Left renal pelvis (tissue), 4 donors: ENCODE measurements at places on chromosomes 11 and 22. TPM values are rescaled to one million over a fixed set of nuclear protein-coding genes. Genes with fewer than 3 reads are reported as not detected.

DNA sequence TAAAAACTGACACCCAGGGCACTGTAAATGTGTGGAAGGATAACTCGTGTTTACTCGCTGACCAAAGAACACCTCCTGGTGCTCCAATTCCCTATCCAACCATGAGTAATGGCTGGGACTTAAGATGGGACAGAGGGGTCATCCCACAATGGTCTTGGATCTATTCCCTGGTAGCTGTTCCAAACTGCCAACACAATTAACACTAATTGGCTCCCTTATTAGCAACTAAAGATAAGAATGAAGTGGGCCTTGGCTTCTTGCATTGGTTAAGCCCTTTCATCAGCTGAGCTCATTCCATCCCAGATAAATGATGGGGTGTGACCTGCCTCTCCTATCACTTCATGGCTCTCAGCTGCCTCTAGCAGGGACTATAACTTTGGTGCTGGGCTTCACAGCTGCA, 1.5 kb upstream of the SIK3 start:
- DNase-seq = no peak

DNA sequence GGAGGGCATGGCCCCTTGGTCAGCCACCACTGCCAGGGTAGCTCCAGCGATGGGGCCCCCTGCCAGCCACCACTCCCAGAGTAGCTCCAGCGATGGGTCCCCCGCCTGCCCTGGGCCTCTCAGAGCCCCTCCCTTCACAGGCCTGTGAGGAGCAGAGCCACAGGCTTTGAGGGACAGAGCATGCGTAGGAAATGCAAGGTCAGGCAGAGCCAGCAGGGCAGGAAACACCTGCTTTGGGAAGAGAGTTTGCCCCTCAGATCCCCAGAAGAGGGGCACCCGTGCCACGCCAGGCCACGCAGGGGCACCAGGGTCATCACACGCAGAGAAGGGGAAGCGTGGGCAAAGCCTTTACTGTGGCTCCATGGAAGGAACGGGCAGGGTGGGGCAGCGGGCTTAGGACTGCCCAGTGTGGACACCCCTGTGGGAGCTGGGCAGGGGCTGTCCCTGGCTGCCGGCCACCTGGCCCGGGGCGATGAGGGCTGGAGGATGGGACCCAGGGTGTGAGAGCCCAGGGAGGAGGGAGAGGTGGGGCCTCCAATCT, 477.8 kb downstream of the BRD1 start:
- DNase-seq = no peak

DNA sequence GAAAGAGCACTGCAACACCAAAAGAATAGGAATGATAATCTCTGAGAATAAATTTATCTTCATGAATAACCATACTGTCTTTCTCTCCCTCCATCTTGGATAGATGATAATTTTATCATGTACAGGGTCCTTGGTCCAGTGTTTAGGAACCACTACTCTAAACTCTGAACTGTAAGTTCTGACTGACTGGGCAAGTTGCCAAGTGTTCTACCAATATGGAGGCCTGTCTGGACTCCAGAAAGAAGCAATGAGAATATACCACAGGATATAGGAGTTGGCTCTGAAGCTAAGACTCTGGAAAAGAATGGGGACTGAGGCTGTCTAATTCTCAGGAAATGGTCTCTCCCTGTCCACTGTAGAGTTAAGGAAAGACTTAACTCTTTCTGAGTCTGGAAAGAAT, 1.5 kb downstream of the FHIP1B start:
- no peak for DNase-seq

DNA sequence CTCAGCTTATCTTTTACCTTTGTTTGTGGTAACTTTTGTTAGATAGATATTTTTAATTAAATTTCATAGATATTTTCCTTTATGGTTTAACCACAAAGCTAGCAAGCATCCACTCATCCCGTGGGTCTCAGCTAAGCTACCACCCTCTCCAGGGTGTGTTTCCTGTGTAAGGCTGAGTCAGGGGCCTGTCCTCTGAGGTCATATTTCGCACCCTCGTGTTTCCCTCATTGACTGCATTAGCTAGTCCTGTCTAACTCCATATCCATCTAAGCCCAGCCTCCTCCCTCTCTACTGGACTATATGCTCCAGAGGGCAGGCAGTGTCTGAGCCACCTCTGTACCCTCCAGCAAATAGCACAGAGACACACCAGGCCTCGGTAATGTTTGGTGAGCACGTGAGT, 16.7 kb downstream of the XRRA1 start:
- DNase-seq = no peak

Gene TMPRSS13
- polyA plus RNA-seq = 0.31 TPM

Gene DDTL
- 6.6 TPM for polyA plus RNA-seq

GRCh38 chr11:88164806-88165585, 10.2 kb downstream of the RAB38 start:
- no peak for DNase-seq

Gene CLDN5
- polyA plus RNA-seq = 19.6 TPM
